ENCODE measurements at places on chromosomes 1 and 21.

DNA sequence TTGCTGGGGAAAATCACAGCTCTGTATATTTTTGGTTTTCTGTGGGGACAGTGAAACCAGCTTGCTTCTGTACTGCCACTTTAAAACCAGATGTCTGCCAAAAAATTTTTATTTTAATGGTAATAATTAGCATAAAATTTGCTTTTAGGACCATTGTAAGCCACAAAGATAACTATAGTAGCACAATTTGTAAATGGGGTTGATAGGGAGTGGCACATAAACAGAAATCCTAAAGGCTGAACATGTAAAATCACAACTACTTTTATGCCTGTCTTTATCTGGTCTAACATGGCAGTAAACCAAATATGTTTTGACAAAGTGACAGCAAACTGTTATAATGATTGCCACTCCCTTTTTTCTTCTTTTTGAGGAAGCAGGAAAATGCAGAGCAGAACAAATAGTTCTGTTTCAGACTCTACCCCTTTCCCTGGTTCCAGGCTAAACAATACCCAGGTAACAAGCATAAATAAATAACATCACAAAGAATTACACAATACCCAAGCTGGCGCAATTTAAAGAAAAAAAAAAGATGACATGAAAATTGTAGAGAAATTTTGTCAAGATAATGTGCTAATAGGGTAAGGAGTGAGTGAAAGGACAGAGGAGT, 24.0 kb upstream of the CCDC181 start:
- no peak for DNase-seq

GRCh38 chr1:34695580-34695979, 59.3 kb upstream of the GJB5 start:
- DNase-seq: no peak

DNA sequence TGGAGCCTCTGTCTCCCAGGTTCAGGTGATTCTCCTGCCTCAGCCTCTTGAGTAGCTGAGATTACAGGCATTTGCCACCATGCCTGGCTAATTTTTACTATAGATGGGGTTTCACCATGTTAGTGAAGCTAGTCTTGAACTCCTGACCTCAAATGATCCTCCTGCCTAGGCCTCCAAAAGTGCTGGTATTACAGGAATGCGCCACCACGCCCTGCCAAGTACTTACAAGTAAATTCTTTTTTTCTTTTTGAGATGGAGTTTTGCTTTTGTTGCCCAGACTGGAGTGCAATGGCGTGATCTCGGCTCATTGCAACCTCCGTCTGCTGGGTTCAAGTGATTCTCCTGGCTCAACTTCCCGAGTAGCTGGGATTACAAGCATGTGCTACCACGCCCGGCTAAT, 42.5 kb downstream of the RPRD2 start:
- DNase-seq: no peak

- DNase-seq: no peak
Measured at GRCh38 chr1:97938285-97938642, 17.4 kb upstream of the DPYD start.

DNA sequence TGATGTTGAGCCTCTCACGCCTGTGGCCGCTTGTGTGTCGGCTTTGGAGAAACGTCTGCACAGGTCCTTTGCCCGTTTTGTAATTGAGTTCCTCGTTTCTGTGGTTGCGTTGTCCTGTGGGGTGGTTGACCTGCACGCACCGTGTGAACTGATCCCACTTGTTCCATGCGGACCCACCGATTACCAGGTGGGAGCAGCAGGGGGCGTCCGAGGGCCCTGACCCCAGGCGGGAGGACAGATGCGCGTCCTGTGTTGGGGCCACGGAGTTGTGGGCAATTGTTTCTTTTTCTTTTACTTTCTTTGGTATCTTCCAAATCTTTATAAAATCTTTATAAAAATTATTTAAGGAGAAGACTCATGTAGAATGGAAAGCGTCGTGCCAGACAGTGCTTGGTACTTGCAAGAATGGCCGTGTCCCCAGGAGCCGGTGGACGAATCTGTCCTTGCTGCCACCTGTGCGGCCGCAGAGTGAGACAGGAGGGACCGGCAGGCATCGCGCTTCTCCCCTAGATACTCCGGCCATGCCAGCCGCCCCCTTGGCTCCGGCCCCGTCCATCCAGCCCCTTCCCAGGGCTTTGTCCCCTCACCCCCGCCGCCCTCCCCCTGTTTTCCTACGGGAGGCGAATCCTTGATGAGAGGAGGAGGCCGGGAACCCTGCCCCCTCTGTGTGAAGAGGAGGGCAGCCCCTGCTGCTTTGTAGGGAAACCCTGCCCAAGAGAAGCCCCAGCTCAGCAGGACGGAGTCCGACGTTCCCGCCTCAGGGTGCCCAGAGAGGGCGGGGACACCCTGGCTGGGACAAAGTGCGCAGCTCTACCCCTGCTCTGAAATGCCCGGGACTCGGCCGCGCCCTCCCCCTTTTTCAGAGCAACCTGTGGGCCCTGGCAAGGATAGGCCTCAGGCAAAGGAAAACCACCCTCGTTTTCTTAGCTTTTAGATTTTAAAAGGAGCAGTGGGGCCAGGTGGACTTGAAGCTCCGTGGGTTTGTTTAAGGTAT, 41.7 kb downstream of the PRKCZ start:
- DNase-seq: peak; percentile 66

DNA sequence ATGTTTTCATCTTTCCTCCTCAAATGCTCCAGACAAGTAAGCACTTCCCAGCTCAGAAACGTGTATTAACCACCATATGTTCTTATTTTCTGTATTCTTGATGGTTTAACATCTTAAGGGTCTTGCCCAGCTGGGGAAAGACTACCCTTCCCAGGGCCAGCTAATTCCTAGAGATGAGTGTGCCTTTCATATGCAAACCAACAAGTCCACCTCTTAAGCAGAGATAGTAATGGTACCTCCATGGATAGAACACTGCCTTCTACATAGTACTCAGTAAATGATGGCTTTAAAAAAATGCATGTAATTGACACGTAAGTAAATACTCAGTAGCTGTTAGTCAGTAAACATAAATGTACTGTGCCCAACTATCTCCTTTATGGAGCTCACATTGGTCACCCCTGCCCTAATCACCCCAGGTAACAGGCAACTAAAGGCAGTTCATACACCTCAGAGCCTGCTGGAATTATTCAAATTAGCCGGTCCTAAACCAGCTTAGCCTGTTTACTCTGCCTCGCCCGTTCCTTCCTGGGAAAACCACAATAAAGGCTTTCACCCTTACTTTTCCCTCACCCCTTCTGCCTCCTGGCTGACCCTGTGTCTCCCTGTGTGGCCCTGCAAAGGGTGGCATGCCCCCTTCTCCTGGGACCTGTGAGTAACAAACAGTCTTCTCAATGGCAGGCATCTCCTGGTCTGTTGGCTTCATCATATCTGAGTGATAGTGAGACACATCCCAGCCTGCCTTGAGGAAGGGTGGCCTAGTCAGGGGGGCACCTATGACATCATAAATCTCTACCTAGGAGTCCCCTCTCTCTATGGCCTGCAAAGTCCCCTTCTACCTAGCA, 40.1 kb upstream of the KLHDC7A start:
- DNase-seq: no peak

- no peak for DNase-seq
Measured at GRCh38 chr1:179709841-179710329, 33.2 kb upstream of the FAM163A start.

DNA sequence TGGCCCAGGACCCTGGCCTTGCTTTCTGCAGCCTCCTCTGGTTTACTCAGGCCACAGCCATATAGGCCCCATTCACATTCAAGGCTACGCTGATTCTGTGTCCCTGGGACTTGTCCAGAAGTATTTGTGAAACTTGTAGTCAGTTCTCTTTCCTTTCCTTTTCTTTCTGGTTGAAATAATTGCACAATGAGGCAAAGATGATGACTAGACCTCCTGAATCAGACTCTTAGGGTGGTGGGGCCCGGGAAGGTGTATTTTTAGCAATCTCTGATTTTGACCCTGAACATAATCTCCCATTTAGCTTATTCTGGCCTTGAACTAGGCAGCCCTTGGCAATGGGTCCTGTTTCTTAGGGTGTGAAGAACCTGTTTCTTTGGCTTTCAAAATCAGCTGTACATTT, 39.9 kb downstream of the STUM start:
- DNase-seq: no peak

DNA sequence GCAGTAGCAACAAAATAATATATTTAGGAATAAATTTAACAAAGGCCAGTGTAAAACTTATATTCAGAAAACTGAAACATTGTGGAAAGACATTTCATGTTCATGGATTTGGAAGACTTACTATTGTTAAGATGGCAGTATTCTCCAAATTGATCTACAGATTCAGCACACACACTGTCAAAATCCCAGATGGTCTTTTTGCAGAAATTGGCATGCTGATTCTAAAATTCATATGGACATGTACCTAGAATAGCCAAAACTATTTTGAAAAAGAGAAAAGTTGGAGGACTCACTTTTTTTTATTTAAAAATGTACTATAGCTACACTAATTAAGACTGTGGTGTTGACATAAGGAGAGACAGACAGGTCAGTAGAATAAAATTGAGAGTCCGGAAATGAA, 32.0 kb upstream of the SH3D21 start:
- no peak for DNase-seq

DNA sequence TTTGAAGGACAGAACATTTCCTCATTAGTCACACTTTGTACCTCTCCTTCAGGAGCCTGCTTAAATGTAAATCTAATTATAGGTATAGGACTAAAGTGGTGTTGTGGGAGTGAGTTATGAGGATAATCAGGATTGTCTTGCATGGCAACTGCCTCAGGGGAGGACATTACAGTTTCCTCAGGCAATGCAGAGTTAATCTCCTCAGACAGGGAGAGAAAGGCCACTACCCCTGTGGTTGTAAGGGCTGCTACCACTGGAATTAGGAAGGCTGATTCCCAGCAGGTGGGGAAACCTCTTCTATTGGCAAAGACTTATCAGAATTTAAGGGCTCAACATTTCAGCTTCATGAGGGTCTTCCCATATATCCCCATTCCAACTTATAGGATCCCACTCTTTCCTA, 286.8 kb upstream of the PBX1 start:
- DNase-seq: no peak

DNA sequence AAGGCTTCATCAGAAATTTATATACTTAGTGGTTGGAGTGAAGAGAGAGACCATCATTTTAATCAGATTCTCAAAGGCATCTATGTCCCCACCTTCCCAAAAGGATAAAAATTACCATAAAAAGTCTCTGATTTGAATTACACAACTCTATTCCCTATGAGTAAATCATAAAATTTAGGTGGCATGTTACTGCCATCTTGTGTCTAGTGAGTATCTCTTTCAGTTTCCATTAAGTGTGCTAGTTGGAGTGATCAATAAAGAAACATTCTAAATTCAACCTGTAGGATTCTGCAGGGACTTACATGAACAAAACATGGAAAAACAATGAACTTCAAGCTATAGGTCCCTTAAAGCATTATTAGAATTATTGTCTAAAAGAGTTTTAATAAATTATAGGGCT, 655.4 kb downstream of the LTN1 start:
- no peak for DNase-seq

DNA sequence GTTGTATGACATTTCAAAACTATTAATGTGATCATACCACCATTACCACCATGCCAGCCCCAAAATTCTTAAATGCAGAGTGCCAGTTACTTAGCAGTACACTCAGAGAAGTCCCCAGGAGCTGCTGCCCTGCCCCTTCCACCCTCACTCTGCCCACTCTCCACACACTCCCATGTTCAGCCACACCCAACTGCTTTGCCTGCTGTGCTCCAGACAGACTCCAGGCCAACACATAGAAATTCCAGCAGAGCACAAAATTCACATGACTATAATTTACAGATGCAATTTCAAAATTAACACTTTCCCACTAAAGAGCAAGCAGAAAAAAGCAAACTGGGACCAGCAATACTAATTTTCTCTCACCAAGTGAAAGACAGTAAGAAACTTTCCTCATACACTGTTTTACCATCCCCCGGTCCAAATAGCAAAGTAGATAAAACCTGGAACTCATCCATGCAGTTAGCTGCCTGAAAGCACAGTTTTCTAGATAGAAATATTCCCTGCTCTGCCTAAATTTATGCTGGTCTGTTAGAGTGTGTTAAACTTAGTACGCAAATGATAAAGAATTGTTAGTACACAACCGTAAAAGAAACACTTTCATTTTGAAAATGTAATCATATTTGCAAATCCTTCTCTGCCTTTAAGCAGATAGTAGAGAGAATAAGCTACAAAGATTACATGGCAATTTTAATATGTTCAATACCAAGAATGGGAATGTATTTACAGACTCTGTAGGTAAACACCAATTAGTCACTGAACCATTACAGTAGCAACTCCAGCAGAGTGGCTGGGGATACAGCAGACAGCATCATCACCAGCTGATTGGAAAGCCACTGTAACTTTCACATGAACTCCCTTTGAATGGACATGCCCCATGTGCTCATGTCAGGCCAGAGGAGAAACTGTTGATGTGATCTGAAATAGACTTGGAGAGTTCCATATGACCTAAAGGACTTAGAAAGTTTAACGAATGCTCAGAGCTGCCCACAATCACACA, 176.5 kb downstream of the VAV3 start:
- no peak for DNase-seq

- DNase-seq: no peak
Measured at GRCh38 chr1:245579881-245580280, 425.1 kb downstream of the KIF26B start.

DNA sequence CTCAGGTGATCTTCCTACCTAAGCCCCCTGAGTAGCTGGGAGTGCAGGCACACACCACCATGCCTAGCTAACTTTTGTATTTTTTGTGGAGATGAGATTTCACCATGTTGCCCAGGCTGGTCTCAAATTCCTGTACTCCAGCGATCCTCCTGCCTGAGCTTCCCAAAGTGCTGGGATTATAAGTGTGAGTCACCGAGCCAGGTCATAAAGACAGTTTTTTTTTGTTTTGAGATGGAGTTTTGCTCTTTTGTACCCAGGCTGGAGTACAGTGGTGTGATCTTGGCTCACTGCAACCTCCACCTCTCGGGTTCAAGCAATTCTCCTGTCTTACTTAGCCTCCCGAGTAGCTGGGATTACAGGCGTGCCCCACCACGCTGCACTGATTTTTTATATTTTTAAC, 42.1 kb downstream of the KIF1B start:
- no peak for DNase-seq

DNA sequence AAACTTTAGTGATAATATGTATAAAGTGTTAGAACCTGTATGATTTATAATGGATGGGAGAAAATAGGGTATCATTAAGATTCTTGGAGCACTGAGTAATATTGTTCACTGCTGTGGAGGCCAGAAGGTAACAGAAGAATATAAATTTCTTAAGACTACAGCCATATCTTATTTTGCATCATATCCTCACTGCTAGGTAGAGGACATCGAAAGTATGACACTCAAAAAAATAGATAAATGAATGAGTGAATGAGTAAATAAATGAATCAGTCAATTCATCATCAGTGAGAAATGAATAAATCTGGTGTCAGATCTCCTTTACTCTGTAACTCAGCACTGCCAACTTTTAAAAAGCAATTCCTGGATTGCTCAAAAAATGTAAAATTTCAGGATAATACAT, 33.2 kb downstream of the RGS13 start:
- DNase-seq: no peak

DNA sequence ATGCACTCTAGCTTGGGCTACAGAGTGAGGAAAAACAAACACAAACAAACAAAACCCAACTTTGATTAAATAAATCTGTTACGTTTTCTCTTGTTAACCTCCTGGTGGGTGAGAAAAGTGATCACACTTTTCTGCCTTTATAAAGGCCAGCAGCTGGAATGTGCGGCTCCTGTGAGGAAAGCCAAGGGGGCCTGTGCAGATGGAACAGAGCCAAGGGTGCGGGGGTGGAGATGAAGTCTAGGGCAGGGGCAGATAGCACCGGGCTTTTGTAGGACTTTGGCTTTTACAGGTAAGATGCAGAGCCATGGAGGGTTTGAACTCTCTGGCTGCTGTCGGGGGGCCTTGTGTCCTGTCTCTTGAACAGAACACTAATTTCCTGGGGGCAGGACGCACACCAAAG, 40.7 kb upstream of the GPR37L1 start:
- no peak for DNase-seq
